ENCODE measurements at places on chromosomes 12 and 14.
A peak's percentile ranks its signal among the peaks of the same experiment; 100 is the strongest.

GRCh38 chr14:24291446-24292117, 8.0 kb downstream of the DHRS1 start:
- DNase-seq, result no peak

- DNase-seq, result peak; percentile 89
These were observed 117.5 kb upstream of the FKBP4 start for GRCh38 chr12:2677142-2677880.

GRCh38 chr12:94353130-94353529, 106.5 kb downstream of the CEP83 start:
- no peak for DNase-seq

DNA sequence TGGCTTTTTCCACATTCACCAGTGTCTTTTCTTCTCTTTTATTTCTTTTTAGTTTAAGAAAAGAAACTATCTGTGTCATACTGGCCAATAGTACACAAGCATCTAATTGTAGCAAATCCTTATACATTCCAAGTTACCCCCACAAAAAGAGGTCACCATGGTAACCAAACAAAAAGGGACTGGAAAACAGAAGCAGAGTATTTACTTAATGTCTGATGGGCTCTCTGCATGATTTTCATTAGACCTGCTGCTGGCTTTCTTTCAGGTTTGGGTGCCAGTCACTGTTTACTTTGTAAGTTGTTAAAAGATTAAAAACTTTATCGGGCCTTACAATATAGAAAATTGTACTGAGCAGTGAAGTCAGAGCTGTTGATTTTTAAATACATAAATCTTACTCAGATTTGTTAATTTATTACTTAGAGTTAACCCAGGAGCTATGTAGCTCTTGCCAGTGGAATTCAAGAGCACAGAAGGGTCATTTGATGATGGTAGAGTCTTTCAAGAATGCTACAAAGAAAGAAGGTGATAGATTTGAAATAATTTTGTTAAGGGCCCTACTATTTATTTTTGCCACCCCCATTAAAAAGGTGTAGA, 123.9 kb downstream of the BRMS1L start:
- DNase-seq, result no peak

GRCh38 chr12:121568971-121569751, 11.7 kb downstream of the KDM2B start:
- no peak for DNase-seq

DNA sequence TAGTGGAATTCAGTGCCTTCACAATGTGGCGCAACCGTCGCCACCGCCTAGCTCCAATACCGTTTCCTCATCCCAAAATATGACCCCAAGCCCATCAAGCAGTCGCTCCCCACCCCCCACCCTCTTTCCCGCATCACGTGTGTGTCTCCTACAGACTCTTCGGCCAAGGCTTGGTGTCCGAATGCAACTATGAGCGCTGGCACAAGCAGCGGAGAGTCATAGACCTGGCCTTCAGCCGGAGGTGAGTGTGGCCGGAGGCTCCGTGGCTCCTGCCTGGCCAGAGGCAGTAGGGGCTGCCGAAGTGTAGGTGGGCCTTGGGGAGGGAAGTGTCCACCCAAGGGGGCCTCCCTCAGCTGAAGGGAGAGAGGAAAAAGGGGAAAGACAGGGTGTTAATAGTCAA, 15.8 kb downstream of the CYP46A1 start:
- peak; percentile 55 for DNase-seq

GRCh38 chr12:15368812-15369211, 46.5 kb downstream of the PTPRO start:
- no peak for DNase-seq

DNA sequence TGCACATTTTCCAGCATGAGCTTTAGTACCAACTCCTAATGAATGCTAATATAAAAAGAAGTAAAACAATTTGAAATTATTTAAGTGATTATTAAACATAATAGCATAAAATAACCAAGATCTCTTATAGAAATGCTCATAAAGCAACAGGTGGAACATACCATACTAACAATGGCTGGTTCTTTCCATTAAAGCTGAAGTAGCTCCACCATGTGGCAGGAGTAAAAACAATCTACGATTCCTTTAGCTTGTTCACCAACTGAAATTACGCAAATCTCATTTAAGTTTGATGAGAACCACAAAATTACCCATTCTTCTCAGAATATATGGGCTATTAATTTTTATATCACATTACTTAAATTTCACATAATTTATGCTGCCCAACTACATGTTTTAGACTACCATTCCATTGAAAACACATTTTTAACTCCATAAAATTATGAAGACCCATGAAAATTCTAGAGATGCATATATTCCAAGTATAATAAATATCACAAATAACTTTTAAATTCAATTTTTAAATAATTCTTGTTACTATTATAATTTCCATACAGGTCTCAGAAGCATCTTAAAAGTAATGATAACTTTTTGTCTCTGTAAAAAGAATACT, 213.6 kb downstream of the DAD1 start:
- DNase-seq, result no peak

DNA sequence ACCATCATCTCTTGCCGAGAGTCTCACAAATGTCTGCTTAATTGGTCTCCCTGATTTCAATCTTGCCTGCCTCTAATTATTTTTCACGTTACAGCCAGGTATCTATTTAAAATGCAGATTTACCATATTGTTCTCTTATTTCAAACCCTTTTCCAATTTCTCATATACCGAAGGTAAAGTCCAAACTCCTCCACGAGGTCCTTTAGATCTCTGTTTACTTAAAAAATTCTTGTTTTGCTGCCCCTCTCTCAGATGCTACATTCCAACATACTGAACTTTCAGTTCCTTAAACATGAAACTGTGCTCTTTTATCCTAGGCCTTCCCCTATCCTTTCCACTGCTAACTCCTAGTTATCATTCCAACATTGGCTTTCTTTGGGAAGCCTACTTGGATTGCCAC, 363.9 kb downstream of the CEP128 start:
- DNase-seq, result no peak

- no peak for DNase-seq
These were observed 61.1 kb downstream of the NCOR2 start for GRCh38 chr12:124506145-124506831.

- no peak for DNase-seq
These were observed 25.2 kb downstream of the SLC24A4 start for GRCh38 chr14:92348154-92348553.

GRCh38 chr14:53851394-53852090, 105.1 kb downstream of the BMP4 start:
- no peak for DNase-seq

Data from vagina (tissue), 2 donors.